ENCODE measurements at places on chromosomes 16 and 17.
A peak's percentile ranks its signal among the peaks of the same experiment; 100 is the strongest.

DNA sequence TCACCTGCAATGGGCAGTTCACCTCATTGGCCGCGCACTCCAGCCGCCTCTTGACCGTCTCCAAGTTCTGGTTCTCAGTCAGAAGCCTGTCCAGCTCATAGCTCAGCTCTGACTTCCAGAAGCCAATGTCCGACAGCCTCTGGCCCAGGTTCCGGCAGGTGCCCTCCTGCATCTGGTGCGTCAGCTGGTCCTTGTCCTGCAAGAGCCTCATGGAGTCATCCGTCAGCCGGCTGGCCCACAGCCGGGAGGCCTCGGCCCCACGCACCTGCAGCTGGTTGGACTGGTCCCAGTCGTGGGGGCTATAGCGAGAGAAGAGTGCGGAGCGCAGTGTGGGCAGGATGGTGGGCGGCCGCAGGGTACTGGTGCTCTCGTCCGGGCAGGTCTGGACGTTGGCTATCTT lies 424 bp downstream of the TEKT5 start:
- DNase-seq, result no peak

- no peak for DNase-seq
Measured at GRCh38 chr16:26430618-26431017, 636.1 kb upstream of the C16orf82 start.

DNA sequence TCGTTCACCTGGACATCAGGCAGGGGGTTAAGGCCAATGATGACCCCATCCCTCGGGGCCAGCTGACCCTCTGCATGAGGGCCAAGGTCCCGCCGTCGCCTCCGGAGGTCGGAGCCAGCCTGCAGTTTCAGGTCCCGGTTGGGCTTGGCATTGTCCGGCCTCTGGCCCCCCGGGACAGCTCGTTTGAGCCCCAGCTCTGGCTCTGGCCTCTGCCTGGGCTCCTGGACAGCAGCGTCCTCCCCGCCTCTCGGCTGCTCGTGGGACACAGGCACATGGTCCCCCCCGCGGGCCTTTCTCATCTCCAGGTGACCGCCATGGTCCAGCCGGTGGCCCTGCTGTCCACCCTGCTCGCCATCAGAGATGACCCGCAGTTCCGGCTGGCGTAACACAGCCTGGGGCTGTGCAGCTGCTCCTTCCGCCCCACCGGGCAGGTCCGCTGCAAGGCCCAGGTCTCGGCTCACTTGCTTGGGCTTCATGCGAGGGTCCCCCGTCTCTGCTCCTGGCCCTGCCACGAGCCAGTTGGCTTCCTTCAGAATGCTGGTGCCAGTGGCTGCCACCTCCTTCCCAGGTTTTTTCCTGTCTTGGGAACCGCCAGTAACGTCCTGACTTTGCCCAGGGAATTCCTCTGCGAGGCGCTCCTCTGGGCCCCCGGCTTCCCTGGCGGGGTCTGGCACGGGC lies 6.7 kb downstream of the NDUFAF8 start:
- DNase-seq, result no peak

- no peak for DNase-seq
Measured at GRCh38 chr16:89623511-89624261, 10.2 kb downstream of the DPEP1 start.

GRCh38 chr17:9971991-9972390 lies 66.9 kb upstream of the RCVRN start:
- DNase-seq, result no peak

GRCh38 chr16:79267781-79268180 lies 332.8 kb downstream of the MAF start:
- DNase-seq, result no peak

GRCh38 chr17:16988749-16989229 lies 16.9 kb upstream of the TNFRSF13B start:
- DNase-seq, result no peak

- no peak for DNase-seq
Measured at GRCh38 chr17:55294042-55294751, 29.4 kb downstream of the HLF start.

DNA sequence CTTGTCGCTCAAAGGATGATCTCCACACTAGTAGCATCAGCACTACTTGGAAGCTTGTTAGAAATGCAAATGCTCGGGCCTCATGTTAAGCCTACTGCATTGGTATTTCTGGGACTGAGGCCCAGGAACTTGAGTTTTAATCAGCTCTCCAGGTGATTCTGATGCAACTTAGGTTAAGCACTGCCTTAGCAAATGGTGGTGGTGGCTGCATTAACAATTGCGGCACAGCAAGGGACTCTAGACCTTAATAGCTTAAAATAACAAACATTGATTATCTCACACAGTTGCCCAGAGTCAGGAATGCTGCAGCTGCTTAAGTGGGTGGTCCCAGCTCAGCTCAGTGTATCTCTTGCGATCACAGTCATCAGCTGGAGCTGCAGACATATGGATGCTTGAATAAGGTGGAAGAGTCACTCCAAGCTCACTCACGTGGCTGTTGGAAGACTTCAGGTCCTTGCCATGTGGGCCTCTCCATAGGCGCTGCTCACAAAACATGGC lies 25.8 kb downstream of the HS3ST3A1 start:
- no peak for DNase-seq

GRCh38 chr17:44120851-44121605 lies 2.4 kb downstream of the HDAC5 start:
- DNase-seq, result no peak

DNA sequence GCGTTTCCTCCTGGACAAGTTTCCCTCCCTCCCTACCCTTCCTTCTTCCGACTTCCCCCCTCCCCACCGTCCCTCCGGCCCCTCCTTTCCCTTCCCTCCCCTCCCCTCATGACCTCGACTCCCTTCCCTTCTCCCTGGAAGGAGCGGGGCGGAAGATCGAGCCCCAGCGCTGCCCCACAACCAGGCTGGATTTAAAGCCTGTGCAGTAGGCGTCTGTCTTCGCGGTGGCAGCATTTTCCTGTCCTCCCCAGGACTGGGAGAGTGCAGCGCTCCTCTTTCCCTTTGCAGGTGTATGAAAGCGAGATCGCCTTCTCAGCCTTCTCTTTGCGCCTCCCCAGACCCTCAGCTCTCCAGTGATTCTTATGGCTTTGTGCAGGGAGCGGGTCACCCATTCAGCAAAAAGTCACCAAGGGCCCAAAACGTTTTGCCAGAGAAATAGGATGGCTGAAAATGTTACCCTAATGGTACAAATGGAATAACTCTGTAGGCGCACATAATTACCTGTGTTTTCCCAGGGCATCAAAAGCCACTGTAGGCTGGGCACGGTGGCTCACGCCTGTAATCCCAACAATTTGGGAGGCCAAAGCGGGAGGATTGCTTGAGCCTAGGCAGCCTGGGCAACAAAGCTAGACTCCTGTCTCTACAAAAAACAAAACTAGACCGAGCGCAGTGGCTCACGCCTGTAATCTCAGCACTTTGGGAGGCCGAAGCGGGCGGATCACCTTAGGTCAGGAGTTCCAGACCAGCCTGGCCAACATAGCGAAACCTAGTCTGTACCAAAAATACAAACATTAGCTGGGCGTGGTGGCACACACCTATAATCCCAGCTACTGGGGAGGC lies 40.8 kb downstream of the SLFN12L start:
- DNase-seq, result no peak

DNA sequence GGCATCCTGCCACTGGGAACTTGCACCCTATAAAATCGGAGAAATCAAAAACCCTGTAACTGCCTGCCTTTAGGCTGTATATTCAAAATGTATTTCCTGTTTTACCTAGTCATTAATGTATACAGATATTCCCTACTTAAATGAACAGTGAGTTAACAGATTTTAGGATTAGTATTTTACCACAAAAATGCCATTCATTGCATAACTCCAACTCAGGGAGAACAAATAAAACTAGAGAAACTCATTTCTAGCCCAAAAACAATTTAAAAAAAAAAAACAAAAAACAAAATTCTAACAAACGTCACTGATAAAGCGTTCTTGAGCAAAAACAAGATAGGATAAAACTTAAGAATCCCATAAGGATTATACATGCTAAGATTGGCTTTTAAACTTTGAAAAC lies 3.7 kb upstream of the DHX33 start:
- no peak for DNase-seq

- no peak for DNase-seq
Measured at GRCh38 chr17:13749891-13750235, 148.1 kb upstream of the HS3ST3A1 start.

GRCh38 chr16:56825826-56826225 lies 39.2 kb upstream of the SLC12A3 start:
- DNase-seq, result no peak

DNA sequence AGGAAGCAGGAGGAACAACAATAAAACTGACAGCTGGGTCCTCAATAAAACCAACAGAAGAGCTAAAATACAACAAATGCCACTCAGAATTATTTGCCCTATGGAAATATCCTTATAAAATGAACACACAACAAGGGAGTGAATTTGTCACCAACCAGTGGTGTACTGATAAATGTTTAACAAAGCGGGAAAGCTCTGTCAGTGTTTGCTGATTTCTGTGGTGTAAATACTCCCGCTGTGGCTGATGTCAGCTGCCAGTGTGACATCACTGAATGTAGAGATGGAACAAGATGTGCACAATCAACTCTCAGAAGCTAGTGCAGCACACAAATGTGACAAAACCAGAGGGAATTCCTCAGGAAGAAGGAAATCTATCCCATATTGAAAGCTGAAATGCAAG lies 51.9 kb downstream of the CDYL2 start:
- DNase-seq, result no peak

GRCh38 chr16:7513429-7513828 lies 180.8 kb downstream of the RBFOX1 start:
- no peak for DNase-seq

GRCh38 chr17:17712268-17712924 lies 31.1 kb downstream of the RAI1 start:
- DNase-seq, result no peak

DNA sequence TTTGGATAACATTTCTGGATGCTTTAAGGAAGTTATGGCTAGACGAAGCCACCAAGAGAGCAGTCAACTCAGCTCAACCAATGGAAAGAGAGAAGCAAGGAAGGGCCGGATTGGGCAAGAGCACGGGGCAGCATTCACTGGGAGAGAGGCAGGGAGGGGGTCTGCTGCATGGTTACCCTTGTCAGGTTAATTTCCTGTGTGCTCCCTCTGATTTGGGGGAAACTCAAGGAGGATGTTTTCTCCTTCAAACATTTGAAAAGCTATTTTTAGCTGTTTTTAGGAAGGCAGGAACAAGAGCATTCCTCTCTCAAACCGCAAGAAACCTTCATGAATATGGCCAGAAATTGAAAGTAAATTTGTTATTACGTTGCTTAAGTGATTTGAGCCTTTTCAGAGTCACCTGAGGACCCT lies 118.5 kb upstream of the ZFHX3 start:
- no peak for DNase-seq

DNA sequence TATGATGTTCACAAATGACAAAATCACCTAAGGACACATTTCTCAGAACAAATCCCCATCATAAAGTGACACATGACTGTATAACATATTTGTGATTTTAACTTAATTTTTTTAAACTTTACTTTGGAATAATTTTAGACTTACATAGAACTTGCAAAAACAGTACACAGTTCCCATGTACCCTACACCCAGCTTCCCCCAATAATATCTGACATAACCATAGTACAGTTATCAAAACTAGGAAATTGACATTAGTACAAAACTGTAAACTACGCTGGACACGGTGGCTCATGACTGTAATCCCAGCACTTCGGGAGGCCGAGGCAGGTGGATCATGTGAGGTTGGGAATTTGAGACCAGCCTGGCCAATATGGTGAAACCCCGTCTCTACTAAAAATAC lies 24.8 kb downstream of the CDC27 start:
- no peak for DNase-seq

GRCh38 chr17:1713878-1714426 lies 3.8 kb upstream of the TLCD2 start:
- DNase-seq, result peak; percentile 64

DNA sequence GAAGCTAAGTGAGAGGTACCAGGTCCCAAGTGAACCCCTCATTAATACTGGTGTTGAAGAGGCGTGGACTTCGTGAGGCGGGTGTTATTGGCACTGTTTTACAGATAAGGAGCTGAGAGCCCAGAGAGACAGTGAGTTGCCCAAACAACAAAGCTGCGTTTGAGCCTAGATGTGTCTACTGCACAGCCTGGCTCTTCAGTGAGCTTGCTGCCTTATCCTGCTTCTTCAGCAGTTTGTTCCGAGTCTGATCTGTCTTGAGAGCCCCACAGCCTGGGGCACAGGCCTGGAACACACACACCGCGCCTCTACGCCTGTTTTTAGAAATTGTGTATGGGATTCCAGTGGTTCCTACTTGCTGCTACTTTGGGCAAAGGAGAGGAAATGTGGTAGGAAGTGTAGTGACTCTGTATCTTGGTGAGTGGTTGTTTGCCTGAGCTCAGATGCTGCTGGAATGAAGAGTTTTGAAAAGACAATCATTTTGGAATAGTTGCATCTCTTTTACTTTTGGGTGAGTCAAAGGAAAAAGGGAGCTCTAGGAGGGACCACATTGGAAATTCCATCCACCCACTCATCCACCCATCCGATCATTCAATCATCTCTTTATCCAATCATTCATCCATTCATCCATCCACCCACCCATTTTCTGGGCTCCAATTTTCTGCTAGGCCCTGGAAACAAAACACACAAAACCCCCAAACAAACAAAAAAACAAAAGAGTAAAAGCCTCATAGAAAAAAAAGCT lies 22.3 kb upstream of the PLCG2 start:
- no peak for DNase-seq

- DNase-seq, result no peak
Measured at GRCh38 chr17:70820276-70820675, 650.9 kb downstream of the KCNJ2 start.

GRCh38 chr16:23453338-23454052 lies 506 bp upstream of the COG7 start:
- DNase-seq, result no peak

- no peak for DNase-seq
Measured at GRCh38 chr16:30996324-30996984, 11.4 kb downstream of the HSD3B7 start.

DNA sequence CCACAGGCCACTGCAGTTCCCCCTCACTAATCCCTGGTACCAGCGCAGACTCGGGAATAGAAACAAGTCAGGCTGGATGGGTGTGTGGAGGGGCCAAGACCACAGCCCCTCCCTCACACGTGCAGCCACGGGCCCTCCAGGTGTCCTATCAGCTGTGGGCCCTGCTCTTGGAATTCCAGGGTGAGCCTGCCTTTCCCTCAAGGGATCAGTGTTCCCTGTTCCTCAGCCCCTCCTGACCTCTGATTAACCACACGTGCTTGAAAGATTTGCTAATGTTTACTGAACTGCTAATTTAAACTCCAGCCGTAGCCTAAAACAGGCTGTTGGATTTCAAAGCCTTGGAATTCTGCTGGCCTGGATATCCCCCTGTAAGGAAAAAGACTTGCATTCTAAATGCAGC lies 146.4 kb downstream of the SOCS1 start:
- DNase-seq, result no peak

DNA sequence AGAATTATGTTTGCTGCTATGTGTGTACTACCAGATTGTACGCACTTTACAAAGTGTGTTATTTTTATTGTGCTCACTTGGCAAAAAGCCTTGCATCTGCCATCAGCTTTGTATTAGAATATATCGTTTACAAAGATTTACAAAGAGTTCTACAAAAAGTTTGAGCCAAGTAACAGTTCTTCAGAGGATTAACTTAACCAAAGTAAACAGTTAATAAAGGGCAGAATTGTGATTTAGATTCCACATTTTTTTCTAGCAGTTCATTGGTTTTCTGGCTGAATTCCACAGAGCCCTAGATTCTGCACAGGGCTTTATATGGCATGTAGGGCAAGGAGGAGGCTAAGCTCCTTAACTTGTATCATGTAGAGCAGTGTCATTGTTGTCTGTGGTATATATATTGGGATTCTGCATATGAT lies 29.4 kb downstream of the UTP18 start:
- no peak for DNase-seq

GRCh38 chr17:16906680-16907079 lies 65.2 kb downstream of the TNFRSF13B start:
- DNase-seq, result no peak

GRCh38 chr17:2455956-2456355 lies 55.1 kb upstream of the MNT start:
- no peak for DNase-seq

Data from HCT116 (cell line).